ENCODE measurements at places on chromosomes 4 and X.

GRCh38 chr4:70449220-70449619 is 22.8 kb upstream of the MUC7 start:
- DNase-seq = no peak

- DNase-seq = no peak
Measured at GRCh38 chr4:46491455-46491854, 101.5 kb upstream of the GABRA2 start.

- DNase-seq = no peak
Measured at GRCh38 chr4:126843492-126844067, 789.2 kb upstream of the INTU start.

- no peak for DNase-seq
Measured at GRCh38 chr4:169270810-169271691, at the start of gene SH3RF1. TSS of gene SH3RF1 (minus strand) at chr4:169270956. CDS start at chr4:169269212, 1,744 bp downstream.

DNA sequence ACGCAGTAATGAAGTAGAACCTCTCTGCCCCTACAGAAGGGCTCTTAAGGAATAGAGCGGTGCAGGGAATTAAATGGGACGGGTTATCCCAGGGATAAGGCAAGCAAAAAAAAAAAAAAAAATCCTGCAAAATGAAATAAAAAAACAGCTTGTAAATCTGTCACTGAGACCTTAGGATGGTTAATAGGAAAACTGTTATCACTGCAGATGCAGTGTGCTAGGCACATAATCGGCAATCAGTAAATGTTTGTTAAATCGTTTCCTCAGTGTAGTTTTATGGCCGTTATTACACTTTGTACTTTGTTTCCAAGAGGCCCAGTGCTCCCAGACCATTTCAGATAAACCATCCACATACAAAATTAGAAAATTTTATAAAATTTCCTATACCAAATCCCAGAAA is 1.0 kb downstream of the HNRNPH2 start:
- no peak for DNase-seq
